ENCODE measurements at places on chromosomes 3 and 15.
A peak's percentile ranks its signal among the peaks of the same experiment; 100 is the strongest.

GRCh38 chr15:89384176-89384604 lies 49.6 kb upstream of the POLG start:
- DNase-seq = no peak

- DNase-seq = no peak
Observed at GRCh38 chr3:78176869-78177268, 1137.0 kb downstream of the ROBO2 start.

DNA sequence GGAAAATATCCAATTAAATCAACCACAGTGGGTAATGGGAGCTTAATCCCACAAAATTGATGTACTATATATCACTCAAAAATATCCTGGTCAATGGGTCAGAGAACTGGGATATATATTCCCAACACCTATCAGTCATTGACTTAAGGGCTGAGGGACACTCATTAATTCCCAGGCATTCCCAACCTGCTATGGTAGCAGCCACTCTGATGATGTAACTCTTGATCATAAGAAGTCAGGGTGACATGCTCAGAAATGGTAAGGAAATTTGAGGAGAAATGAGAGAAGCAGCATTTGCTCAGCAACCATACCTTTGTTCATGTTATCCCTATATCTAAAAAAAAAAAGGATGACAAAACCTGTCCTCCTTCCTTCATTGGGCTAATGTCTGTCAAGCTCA lies 3.1 kb upstream of the PLOD2 start:
- no peak for DNase-seq

DNA sequence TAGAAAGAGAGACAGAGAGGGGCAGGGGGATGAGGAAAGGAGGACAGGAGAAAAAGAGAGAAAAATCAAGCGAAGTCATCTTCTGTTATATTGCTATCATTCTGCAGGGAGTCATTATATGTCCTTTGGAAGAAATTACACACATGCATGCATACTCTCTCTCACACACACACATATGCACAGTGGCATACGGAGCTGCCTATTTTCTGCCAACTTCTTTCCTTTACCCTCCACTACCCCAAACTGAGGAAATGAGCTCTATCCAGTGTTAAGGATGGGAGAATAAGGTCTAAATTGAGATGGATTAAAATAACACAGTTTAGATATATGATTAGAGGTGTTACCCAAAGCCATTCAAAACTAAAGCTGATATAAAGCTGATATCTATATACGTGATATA lies 48.8 kb downstream of the PDZRN3 start:
- DNase-seq = no peak

GRCh38 chr3:114600571-114600970 lies 306.7 kb downstream of the TIGIT start:
- DNase-seq = no peak

DNA sequence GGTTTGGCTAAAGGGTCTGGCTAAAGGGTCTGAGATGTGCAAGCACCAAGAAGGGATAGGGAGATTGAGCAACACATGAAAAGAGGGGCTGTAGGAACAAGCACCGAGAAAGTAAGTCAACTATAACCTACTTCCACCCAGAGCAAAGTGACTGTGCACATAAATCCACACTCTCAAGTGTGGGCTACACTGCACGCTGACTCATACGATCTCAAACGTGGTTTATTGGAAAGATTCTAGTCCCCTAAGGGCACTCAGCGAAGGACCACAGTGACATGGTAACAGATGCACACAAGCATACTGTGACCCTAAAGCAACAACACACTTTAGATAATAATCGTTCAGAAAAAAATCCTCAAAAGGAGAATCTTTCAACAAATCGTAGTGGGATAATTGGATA lies 48.0 kb downstream of the EHHADH start:
- DNase-seq = no peak

- DNase-seq = no peak
Observed at GRCh38 chr15:67720556-67721175, 104.6 kb upstream of the SKOR1 start.

DNA sequence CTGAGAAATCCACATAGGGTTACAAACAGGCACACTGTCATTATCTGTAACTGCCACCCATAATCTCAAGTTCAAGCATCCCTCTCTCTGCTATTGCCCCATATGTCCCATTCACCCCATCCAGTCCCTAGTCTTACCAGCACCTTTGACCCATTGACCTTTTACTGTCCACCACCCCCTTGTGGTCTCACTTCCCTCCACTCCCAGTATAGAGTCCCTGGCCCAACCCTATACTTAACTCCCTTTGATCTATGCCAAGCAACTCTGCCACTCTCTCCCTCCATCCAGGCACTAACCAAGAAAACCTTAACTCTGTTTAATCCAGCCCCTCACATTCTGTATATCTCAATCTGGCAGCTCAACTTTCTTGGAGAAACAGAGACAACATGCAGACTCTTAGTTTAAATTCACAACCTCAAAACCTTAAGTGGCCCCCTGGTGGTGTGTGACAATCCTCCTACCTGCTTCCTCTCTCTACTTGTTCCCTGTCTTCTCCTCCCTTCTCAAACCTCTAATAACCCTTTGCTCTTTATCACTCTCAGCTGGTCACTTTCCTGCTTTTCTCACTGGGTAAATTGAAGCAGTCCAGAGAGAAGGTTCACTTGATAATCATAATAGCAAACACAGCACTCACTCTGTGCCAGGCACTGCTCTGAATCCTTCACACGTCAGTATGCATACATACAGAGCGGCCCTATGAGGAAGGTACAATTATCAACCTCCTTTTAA lies 162.7 kb downstream of the STT3B start:
- DNase-seq = peak; percentile 23

GRCh38 chr3:88732186-88732585 lies 375.2 kb upstream of the EPHA3 start:
- DNase-seq = no peak
